ENCODE measurements at places on chromosomes 4 and X.
A peak's percentile ranks its signal among the peaks of the same experiment; 100 is the strongest.

DNA sequence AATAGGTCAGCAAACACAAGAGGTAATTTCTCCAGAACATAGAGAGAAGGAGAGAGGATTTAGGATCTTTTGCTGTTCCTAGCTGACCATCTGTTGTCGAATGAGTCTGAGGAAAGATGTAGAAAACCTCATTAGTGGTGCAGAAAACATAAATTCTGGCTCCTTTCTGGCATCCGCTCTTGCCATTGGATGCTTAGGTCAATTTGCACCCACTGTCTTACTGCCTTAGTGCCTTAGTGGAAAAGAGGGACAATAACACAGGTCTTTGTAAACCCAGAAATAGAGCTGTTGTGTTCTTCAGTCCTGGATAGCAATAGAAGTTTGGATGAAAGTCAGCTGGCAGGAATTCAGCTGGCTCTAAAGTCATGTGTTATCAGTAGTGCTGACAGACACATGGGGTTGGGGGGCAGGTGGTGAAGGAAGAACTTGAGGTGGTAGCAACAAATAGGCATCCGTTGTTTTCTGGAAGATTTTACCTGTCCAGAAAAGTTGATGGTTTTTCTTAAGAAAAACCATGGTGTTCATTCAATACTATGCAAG lies 78.2 kb downstream of the GLRA2 start:
- DNase-seq = no peak

DNA sequence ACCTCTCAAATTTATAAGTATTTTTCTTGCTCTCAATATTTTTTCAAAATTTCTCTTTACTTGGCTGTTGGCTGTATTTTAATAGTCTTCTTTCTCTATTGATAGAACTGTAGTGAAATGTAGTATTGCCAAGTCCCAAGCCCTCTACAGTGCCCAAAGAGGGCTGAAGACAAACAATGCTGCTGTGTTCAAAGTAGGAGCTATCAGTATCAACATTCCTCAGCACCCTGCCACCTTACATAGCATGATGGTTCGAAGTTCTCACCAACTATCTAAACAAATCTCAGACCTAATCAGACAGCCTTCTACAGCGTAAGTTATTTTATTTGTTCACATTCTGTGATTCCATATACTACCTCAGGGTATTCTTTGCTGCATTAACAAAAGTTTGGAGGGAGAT lies 99.1 kb upstream of the ADAD1 start:
- no peak for DNase-seq

GRCh38 chr4:163858515-163858914 lies 364.0 kb downstream of the TMA16 start:
- no peak for DNase-seq

DNA sequence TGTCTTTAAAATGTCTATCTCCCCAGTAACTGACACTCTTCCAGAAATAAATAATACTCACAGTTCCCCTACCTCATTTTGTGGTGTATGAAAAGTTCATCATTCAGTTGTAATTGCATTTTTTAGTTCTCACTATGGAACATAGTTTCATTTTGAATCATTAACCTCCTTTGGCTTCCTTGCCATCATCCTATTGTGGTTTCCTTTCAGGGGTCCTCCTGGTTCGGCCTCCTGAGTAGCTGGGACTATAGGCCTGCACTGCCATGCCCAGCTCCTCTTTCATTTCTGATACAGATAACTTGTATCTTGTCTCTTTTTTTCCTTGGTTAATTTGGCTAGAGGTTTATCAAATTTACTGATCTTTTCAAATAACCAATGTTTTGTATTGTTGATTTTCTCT lies 23.1 kb upstream of the BLTP1 start:
- no peak for DNase-seq

- no peak for DNase-seq
Observed at GRCh38 chr4:74293558-74293957, 14.7 kb upstream of the EPGN start.

- DNase-seq = peak; percentile 63
Observed at GRCh38 chr4:186724058-186724863, 605 bp upstream of the FAT1 start.

All from choroid plexus epithelial cell (primary cell).